Lung (tissue), 17 donors: ENCODE measurements at places on chromosomes 2 and 18.

GRCh38 chr2:10083692-10084211, 3.5 kb upstream of the CYS1 start:
- no peak overlapping the region for H3K4me3 ChIP-seq
- no peaks in the 10 kb centered on the region for H3K27me3 ChIP-seq
- peaks cover 14% of the 10 kb centered on the region for H3K4me1 ChIP-seq
- no peaks in the 10 kb centered on the region for H3K36me3 ChIP-seq

DNA sequence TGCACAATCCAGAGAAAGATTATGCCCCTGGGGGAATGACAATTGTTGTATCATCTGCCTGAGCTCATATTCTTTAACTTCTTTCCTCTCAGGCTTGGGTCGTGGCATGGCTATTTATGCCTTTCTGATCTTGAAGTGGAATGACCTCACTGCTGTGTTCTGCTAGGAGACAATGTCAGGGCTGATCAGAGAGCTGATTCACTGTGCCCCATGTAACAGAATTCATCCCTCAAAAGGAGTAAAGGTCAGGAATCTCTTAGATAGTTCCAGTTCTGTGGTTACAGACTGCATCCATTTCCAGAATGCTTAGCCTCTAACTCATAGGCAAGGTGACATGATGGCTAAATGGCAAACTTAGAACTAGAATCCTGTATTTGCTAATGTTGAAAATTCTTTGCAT, 511.7 kb upstream of the CNTNAP5 start:
- H3K36me3 ChIP-seq: no peaks in the 10 kb centered on the region
- no peaks in the 10 kb centered on the region for H3K27me3 ChIP-seq
- DNase-seq: no peak
- H3K4me1 ChIP-seq: no peaks in the 10 kb centered on the region
- no peak overlapping the region for H3K4me3 ChIP-seq
- H3K27ac ChIP-seq: no peak overlapping the region

DNA sequence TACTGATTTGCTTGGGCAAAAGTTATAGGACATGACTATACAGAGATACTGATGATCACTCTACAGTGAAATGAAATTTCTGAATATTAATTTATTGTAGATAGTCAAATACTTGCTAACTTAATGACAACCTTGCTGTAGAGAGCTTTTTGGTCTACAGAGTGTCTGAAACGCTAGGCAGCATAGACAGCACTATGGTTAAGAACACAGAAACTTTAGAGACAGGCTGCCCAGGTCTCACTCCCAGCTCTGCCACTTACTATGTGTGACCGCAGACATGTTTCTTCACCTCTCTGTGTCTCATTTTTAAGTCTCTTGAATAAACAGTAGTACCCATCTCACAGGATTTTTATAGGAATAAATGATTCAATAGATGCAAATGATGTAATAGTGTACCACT, 247.0 kb downstream of the TCF4 start:
- H3K27ac ChIP-seq: no peak overlapping the region
- H3K4me1 ChIP-seq: peaks cover 49% of the 10 kb centered on the region
- DNase-seq: no peak
- no peak overlapping the region for H3K4me3 ChIP-seq
- H3K27me3 ChIP-seq: no peaks in the 10 kb centered on the region

GRCh38 chr18:61474918-61475317, 141.7 kb downstream of the CDH20 start:
- no peaks in the 10 kb centered on the region for H3K36me3 ChIP-seq
- no peak overlapping the region for H3K4me3 ChIP-seq
- no peak for DNase-seq
- H3K4me1 ChIP-seq: no peaks in the 10 kb centered on the region
- no peaks in the 10 kb centered on the region for H3K27me3 ChIP-seq

DNA sequence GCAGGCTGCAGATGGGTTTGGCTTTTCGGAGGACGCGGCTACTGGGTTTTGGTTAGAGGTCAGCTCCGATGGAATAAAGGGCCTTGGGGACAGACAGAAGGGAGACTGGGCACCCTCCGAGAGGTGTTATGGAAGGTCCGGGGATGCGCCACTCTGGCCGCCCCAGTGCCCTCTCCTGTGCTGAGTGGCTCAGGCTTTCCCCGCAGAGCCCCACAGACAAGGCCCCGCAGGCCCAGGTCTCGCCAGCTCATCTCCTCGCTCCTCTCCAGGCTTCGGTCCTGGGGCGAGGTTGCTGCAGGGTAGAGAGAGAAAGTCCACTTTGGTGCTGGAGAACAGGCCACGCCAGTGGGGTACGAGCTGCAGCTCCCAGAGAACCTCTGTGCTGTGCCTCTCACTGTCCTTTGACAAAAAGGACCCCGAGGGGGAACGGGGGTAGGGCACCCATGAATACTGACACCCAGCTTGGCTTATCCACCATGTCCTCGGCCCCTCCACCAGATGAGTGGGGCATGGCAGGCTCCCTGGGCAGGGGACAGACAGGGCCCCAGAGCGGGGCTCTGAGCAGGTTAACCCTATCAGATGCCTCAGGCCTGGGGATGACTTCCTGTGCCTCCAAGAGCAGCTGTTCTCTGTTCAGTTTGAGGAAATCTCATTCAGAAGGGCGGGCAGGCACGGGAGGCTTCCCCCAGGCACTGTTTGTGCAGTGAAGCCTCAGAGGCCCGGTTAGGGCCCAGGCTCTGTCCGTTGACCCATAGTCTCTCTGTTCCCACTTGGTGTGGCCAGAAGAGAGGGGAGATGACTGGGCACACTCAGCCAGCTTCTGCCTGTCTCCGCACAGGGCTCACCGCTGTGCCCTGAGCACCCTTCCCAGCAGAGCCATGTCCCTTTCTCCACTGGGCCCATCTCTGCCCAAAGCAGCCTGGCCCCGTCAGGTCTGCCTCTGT, 15.7 kb upstream of the CNNM3 start:
- no peak for DNase-seq
- peaks cover 13% of the 10 kb centered on the region for H3K36me3 ChIP-seq
- H3K4me3 ChIP-seq: no peak overlapping the region
- H3K4me1 ChIP-seq: no peaks in the 10 kb centered on the region
- H3K27ac ChIP-seq: no peak overlapping the region

GRCh38 chr2:151334082-151334815, 23.1 kb upstream of the TNFAIP6 start:
- no peaks in the 10 kb centered on the region for H3K27me3 ChIP-seq
- no peaks in the 10 kb centered on the region for H3K36me3 ChIP-seq
- H3K27ac ChIP-seq: no peak overlapping the region
- no peak overlapping the region for H3K4me3 ChIP-seq
- DNase-seq: peak; percentile 32

GRCh38 chr2:137508739-137509384, 455.4 kb upstream of the HNMT start:
- no peak overlapping the region for H3K4me3 ChIP-seq
- no peaks in the 10 kb centered on the region for H3K36me3 ChIP-seq
- no peak for DNase-seq
- H3K4me1 ChIP-seq: no peaks in the 10 kb centered on the region

DNA sequence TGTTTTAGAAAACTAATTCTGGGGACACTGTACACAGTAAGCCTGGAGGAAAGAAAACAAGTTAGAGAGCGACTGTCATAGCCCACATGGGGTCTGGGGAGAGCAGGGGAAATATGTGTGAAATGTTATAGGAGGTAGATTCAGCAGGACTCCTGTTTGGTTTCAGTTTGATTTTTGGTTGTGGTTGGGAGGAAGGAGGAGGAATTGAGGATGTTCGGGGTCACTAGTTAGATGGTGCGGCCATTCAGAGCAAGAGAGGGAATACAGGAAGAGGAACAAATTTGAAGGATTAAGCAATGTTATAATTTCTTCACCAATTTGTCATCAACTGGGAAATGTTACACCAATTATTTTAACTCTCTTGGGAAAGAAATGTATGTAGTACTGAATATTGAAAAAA, 25.1 kb downstream of the TTC39C start:
- H3K27ac ChIP-seq: no peak overlapping the region
- H3K36me3 ChIP-seq: no peaks in the 10 kb centered on the region
- peaks cover 23% of the 10 kb centered on the region for H3K4me1 ChIP-seq
- no peak overlapping the region for H3K4me3 ChIP-seq

GRCh38 chr18:47054369-47054768, 18.9 kb upstream of the ELOA2 start:
- no peak overlapping the region for H3K4me3 ChIP-seq
- H3K4me1 ChIP-seq: no peaks in the 10 kb centered on the region
- H3K27me3 ChIP-seq: no peaks in the 10 kb centered on the region
- no peak overlapping the region for H3K27ac ChIP-seq
- H3K36me3 ChIP-seq: no peaks in the 10 kb centered on the region
